ENCODE measurements at places on chromosomes 7 and 10. TPM values are rescaled to one million over a fixed set of nuclear protein-coding genes. Genes with fewer than 3 reads are reported as not detected.

GPR15LG gene
- not detected for total RNA-seq

GRCh38 chr7:82317760-82318159, 125.8 kb downstream of the CACNA2D1 start:
- H3K27me3 ChIP-seq = no peaks in the 10 kb centered on the region
- H3K4me3 ChIP-seq = no peak overlapping the region
- H3K36me3 ChIP-seq = no peaks in the 10 kb centered on the region

GRCh38 chr10:77027576-77027975, 610.0 kb downstream of the KCNMA1 start:
- no peak overlapping the region for H3K4me3 ChIP-seq
- H3K27ac ChIP-seq = no peak overlapping the region
- H3K36me3 ChIP-seq = no peaks in the 10 kb centered on the region
- no peaks in the 10 kb centered on the region for H3K27me3 ChIP-seq

- H3K4me1 ChIP-seq = no peaks in the 10 kb centered on the region
- no peaks in the 10 kb centered on the region for H3K36me3 ChIP-seq
- no peak overlapping the region for H3K4me3 ChIP-seq
Observed at GRCh38 chr7:150432915-150433892, 17.2 kb upstream of the GIMAP8 start.

All from liver (tissue), 10 donors.